ENCODE measurements at places on chromosomes 6 and 20.

GRCh38 chr20:11539450-11539849 is 378.2 kb upstream of the BTBD3 start:
- DNase-seq: no peak

DNA sequence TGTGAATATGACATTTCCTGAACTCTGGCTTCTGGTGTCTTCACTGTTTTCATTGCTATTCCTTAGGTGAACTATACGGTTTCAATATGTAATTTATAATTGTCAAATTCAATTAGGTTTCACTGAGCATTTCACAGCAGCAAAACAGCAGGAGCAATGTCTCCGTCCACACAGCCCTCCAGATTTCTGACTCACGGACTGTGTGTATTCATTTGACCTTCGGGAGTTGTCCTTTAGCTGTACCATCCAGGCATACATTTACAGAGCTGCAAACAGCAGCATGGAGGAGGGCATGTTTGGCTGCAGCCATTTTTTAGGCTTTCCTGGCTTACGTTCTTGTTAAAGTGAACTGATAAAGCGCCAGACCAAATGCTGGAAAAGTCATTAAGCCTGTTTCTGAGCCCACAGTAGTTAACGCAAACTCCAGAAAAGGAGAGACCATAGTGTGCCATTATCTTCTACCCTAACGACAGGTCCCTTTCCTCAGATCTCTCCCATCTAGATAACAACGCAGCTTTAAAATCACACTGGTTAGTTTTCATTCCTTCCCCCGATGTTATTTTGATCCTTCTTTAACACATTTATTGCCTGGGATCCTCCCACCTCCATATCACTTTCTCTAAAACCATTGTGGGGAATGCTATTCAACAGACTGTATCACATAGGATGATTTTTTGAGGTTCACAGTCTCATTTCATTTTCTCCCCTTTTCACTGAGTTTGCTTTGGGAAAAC is 18.3 kb downstream of the FOXC1 start:
- no peak for DNase-seq

DNA sequence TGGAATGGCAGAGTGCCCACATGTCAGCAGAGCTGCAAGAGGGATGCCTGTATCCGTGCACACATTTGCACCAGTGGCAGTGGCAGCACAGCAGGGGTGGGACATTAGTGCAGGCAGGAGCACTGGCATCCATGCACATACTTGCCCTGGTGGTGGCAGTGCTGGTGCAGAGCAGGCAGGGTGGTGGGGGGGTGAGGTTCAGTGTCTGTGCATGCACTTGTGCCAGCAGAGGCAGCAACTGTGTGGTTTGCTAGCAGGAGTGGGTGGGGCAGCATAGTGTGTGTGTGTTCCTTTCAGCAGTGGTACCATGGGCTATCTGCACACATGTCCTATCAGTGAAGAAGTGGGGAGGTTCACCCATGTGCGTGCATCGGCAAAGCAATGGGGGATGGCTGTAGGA is 151.6 kb downstream of the EPM2A start:
- no peak for DNase-seq

GRCh38 chr20:4736875-4737274 is 15.2 kb downstream of the PRND start:
- no peak for DNase-seq

DNA sequence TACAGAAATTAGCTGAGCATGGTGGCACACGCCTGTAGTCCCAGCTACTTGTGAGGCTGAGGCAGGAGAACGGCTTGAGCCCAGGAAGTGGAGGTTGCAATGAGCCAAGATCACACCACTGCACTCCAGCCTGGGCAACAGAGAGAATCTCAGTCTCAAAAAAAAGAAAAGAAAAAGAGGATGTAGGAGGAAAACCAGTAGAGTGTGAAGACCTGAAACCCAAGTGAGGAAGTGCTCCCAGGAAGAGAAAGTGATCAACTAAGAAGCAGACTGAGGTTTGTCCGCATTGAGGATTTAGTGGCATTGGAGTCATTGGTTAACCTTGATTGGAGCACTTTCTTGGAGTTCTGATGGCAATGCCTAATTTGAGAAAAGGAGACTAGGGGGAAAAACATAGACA is 20.6 kb upstream of the TASP1 start:
- DNase-seq: no peak

DNA sequence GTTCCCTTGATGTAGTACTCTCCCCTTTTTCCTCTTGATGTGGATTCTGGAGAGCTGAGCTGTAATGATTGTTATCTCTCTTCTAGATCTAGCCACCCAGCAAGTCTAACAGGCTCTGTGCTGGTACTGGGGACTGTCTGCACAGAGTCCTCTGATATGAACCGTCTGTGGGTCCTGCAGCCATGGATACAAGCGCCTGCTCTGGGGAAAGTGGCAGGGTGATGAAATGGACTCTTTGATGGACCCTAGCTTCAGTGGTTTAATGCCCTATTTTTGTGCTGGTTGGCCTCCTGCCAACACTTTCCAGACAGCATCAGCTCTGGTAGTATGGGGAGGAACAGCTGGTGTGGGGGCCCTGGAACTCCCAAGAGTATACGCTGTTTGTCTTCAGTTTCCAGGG is 216.3 kb downstream of the ADGRG6 start:
- DNase-seq: no peak

GRCh38 chr20:17642404-17643269 is 39.4 kb downstream of the RRBP1 start:
- DNase-seq: no peak
